ENCODE measurements at places on chromosomes 3 and 15.

- no peaks in the 10 kb centered on the region for H3K4me1 ChIP-seq
- H3K27ac ChIP-seq = no peak overlapping the region
- no peak for DNase-seq
- no peaks in the 10 kb centered on the region for H3K27me3 ChIP-seq
- no peak overlapping the region for H3K4me3 ChIP-seq
- H3K36me3 ChIP-seq = no peaks in the 10 kb centered on the region
These were observed 34.0 kb upstream of the CCDC174 start for GRCh38 chr3:14617508-14618023.

DNA sequence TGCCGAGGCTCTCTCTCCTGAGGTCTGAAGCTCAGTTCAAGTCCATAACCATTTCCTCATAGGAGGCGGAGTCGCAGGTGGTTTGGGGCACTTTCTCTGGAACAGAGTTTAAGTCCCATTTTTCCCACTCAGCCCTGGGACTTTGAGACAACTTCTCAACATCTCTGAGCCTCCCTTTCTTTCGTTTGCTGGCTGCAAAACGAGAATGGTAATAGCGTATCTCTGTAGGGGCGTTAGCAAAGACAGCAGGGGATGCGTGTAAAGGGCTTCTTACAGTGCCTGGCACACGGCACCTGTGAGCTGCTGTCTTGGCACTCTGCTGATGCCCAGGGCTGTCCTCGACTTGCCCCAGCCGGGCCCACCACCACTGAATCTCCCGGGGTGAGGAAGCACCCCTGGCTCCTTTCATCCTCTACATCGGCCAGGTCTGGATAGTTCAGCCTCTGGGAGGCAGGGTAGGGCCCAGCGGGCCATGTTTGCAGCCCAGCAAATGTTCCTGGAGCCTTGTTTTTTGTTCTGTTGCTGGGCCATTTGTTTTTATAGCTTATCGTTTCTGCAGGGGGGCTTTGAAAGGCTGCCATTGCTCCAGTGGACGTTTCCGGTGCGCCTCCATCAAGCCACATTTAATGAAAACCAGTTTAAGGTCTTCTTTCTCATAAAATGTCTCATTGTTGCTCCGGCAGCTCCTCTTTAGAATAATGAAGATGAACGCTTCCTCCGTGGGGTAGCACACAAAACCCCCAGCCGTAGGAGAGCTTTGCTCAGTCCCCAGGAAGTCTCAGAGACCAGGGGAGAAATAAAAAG lies 60.0 kb upstream of the WNT5A start:
- H3K27me3 ChIP-seq = no peaks in the 10 kb centered on the region
- H3K4me3 ChIP-seq = no peak overlapping the region
- no peaks in the 10 kb centered on the region for H3K36me3 ChIP-seq
- H3K4me1 ChIP-seq = no peaks in the 10 kb centered on the region
- no peak for DNase-seq
- H3K27ac ChIP-seq = no peak overlapping the region

DNA sequence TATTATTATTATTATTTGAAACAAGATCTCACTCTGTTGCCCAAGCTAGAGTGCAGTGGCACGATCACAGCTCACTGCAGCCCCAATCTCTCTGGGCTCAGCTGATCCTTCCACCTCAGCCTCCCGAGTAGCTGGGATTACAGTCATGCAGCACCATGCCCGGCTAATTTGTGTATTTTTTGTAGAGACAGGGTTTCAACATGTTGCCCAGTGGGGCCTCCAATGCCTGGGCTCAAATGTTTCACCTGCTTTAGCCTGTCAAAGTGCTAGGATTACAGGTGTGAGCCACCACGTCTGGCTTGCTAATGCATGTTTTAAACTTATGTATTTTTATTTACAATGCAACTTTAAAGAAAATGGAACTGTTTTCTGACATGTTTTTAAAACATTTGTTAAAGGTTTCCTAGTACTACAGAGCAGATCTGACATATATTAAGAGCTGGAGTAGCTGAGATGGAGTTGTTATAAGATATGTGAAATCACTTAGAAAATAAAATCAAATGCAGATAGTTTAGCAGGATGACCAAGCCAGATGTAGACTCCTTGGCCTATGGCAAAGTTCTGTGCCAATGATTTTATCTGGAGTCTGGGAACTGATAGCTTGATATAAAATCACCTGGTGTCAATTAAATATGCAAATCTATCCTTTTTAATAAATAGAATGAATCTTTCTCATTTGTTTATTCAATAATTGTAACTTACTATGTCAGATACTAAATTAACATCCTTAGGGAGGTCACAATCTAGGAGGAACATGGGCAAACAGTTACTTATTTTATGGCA lies 310.1 kb upstream of the NAALADL2 start:
- H3K27ac ChIP-seq = no peak overlapping the region
- H3K4me1 ChIP-seq = no peaks in the 10 kb centered on the region
- no peaks in the 10 kb centered on the region for H3K27me3 ChIP-seq
- no peaks in the 10 kb centered on the region for H3K36me3 ChIP-seq

DNA sequence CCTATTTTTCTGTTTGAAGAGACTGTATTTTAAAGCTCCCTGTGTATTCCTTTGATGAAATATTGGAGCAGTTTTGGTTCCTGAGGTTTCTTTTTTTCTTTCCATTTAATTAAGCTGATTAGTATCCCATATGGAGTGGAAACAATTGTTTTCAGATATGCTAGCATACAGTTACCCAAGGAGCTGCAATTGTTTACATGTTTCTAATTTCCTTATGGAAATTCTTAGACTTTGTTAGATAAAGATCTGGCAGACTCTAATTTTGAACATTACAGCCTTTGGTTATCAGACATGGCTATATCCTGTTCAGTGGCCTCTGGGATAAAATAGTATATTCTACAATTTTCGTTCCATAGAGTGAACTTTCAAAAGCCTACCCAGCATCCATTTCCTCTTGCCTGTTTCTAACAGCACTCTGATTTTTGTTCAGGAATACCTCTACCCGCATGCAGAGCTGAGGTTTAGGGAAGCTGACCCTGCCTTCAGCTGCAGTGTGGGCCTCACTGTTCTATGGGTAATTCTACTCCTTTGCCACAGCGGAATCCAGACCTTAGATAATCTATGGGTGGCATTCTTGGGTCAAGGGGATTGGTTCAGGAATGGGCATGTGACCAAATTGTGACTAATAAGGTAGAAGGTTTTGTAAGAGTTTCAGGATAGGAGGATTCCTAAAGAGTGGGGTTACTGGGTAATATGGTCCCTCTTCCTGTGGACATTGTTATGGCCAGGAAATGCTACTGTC lies 161.1 kb upstream of the ANKRD28 start:
- H3K27me3 ChIP-seq = no peaks in the 10 kb centered on the region
- H3K36me3 ChIP-seq = no peaks in the 10 kb centered on the region
- no peak for DNase-seq
- H3K4me1 ChIP-seq = no peaks in the 10 kb centered on the region

DNA sequence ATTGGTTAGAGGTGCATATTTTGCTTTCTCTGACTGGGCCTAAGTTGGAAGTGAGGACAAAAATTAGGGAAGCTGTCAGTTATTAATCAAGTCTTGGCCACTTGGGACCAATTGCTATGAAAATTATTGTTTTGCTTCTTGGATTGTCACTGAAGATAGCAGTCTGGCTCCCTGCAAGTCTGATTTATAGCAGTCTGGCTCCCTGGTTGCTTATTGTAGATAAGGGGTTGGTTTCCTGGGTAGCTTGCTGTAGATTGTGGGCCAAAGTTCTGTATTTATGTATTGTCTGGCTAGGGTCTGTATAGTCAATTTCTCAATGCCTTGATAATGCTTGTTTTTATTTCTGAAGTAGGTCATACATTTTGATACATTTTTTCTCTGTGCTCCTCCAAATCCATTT lies 13.3 kb upstream of the DRD3 start:
- no peaks in the 10 kb centered on the region for H3K27me3 ChIP-seq
- H3K27ac ChIP-seq = no peak overlapping the region
- H3K4me1 ChIP-seq = no peaks in the 10 kb centered on the region
- no peaks in the 10 kb centered on the region for H3K36me3 ChIP-seq
- no peak overlapping the region for H3K4me3 ChIP-seq
- DNase-seq = no peak

DNA sequence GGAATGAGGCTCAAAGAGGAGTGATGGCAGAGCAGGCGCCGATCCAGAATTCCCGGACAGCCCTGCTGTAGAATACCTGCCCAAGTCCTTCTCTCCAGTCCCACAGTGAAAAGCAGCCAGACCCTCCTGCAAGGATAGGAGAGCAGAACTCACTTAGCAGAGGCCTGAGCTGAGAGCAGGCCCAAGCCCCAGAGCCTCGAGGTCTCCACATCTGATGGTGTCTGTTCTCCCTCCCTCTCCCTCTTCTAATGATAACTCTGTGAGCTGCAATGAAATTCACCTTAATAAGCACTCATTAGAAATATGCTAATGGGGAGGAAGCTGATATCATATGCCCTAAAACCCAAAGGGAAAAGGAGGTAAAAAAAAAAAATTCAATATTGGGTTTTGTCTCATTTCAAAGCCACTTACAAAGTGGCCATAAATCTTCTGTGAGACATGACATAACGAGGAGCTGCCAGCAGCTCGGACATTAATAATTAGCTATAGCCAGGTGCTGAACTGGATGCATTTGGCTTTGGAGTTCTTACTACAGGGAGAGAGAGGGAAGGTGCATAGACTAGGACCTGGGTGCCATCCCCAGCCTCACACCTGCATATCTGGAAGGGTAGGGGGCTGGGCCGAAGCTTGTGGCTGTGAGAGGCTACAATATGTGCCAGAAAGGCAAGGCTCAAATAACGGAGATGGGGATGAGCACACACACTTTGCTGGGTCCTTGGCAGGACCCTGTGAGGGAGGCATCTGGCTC lies 108.4 kb downstream of the MEGF11 start:
- H3K27ac ChIP-seq = no peak overlapping the region
- DNase-seq = no peak
- H3K27me3 ChIP-seq = no peaks in the 10 kb centered on the region
- H3K36me3 ChIP-seq = no peaks in the 10 kb centered on the region

DNA sequence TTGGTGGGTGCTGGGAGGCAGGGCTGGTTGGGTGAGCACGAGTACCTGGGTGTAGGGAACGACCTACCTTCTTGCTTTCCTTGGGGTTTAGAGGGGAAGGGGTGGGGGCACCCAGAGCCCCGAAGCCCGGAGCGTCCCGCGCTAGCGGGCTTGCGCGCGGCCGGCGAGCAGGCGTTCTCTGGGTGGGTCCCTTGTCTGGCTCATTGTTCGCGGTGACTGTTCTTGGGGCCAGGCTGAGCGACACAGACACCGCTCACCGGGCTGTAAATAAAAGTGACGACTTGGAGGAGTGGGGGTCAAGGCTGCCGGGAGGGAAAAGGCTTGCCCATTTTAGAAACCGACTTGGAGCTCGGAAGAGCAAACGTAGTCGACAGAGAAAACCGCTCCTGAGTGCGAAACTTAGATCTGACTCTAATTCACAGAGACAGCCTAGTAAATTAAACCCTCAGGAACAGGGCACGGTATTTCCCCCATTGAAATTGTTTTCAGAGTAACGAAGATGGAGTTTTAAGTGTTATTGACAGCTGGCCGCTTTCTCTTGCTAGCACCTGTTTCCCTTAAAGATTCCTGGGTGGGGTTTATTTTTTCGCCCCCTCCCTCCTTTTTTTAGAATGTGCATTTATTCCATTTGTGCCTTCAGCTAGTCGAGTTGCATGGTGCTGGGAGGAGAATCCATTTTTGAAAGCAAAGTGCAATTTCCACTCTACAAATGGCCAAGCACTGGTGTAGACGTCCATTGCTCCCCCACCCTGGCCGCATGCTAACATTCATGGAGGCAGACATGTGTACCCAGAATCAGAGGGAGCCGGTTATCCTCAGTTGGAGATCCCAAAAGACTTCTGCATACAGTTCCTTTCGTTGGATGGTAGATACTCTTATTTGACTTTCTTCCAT lies 532.1 kb upstream of the SEMA6D start:
- H3K4me3 ChIP-seq = peak overlapping the region; percentile 41
- no peaks in the 10 kb centered on the region for H3K27me3 ChIP-seq
- DNase-seq = no peak
- no peaks in the 10 kb centered on the region for H3K36me3 ChIP-seq

- DNase-seq = no peak
- H3K27ac ChIP-seq = no peak overlapping the region
- H3K36me3 ChIP-seq = no peaks in the 10 kb centered on the region
- no peaks in the 10 kb centered on the region for H3K27me3 ChIP-seq
- H3K4me3 ChIP-seq = no peak overlapping the region
- H3K4me1 ChIP-seq = no peaks in the 10 kb centered on the region
These were observed 128.6 kb downstream of the TPRG1 start for GRCh38 chr3:189300345-189300744.

DNA sequence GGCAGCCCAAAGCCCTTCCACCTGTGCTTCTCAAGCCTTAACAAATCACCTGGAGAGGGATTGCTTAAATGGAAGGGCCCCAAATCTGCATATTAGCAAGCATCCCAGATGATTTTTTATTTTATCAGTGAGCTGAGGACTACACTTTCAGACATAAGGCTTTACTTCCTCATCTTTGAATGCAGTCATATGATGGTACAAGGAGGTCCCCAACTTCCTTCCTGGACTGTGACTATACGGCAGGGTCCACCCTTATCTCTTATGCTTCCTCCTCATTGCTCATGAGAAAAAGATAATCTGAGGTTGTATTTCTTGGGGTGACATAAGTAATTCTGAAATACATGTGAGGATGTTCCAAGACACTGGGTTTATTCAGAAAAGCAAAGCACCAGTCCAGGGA lies 13.7 kb upstream of the HEG1 start:
- no peak overlapping the region for H3K4me3 ChIP-seq
- DNase-seq = no peak
- H3K27ac ChIP-seq = no peak overlapping the region

DNA sequence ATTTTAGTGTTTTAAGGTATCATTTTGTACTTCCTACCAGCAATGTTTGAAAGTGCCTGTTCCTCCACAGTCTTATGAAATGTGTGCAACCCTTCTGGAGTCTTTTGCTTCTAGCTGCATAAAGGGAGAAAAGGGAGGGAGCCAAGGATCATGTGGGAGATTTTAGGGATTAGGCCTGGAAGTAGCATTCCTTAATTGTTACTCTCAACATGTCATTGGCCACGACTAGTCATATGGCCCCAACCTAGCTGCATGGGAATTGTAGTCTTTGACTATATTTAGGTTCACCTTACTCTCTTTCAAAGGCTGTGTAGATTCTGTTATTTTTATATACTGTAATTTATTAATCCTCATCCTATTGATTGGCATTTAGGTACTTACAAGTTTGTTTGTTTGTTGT lies 14.9 kb downstream of the CRTAP start:
- DNase-seq = no peak
- H3K27ac ChIP-seq = no peak overlapping the region
- no peaks in the 10 kb centered on the region for H3K27me3 ChIP-seq
- H3K4me1 ChIP-seq = no peaks in the 10 kb centered on the region
- H3K4me3 ChIP-seq = no peak overlapping the region

Data from right atrium auricular region (tissue), 2 donors.